Pancreas (tissue), 10 donors: ENCODE measurements at places on chromosomes 16 and 17. TPM values are rescaled to one million over a fixed set of nuclear protein-coding genes. Genes with fewer than 3 reads are reported as not detected.
A peak's percentile ranks its signal among the peaks of the same experiment; 100 is the strongest.

- DNase-seq, result peak; percentile 82
These were observed 593 bp downstream of the GFER start for GRCh38 chr16:1984347-1985225.

DNA sequence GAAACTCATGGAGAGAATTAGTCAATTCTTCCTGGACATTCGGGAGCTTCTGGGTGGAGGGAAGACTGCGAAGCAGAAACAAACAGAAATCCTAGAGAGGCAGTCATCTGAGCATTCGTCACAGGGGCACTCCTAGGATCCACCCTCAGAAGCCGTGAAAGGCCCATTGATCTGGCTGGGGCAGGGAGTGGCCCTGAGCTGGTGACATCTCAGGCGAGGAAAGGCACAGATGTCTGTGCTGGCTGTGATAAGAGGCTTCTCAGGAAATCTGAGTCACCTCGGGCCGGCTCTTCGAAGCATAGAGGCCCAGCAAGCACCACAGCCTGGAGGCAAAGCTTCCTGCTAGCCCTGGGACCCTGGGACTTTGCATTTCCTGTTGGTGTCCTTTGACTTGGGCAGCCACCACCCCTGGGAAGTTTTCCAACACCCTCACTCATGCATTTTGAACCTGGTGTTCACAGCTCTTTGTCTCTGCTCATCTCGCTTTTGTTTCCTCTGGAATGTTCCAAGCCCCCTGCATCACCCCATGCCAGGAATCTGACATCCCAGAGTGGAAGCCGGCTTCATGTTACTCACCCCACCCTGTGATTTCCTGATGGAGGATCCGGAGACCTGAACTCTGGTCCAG, 23.3 kb upstream of the CDRT4 start:
- DNase-seq, result no peak

DNA sequence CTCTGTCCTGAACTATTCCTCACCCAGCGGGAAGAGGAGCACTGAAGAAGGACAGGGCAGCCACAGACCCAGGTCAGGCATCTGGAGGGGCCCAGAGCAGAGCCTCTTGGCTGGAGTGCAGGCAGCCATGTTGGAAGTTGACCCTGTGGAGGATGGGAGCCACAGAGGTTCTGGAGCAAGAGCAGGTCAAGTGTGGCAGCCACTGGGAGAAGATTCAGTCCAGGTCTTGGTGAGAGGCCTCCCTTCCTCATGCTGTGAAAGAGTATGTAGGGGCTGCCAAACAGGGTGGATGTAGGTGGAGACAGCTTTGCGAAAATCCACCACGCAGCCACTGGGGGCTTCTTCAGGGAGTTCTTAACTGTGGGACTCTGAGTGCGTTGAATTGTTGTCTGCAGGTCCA, 590 bp upstream of the CD79B start:
- no peak for DNase-seq

DNA sequence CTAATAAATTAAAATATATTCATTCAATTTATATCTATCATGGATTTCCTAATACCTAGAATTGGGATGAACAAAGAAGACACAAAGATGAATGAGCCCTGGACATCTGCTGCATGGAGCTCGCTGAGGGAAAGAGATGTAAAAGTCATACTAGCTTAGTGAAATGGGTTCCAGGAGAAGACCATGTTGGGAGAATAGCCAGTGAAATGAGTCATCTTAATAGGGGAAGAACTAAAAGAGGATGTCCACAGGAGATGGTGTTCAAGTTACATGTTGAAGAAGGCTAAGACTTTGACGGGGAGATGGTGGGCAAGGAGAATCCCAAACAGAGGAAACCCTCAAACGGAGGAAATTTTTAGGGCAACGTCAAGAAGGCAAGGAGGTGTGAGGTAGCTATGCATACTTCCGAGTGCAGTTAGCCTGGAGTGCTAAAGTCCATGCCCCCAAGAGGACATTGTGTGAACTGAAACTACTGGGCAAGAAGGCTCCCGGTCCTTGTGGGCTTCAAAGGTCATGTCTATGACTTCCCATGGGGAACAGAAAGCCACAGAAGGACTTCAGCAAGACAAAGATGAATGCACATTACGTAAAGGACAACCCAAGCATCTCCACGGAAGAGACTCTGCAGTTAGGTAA, 220.5 kb upstream of the CDH11 start:
- no peak for DNase-seq

GRCh38 chr16:82874672-82875071, 247.9 kb downstream of the CDH13 start:
- DNase-seq, result no peak

- no peak for DNase-seq
These were observed 23.8 kb upstream of the SUPT4H1 start for GRCh38 chr17:58375811-58376210.

The PDF gene
- polyA plus RNA-seq, result 4.6 TPM

The C1QTNF8 gene
- not detected for polyA plus RNA-seq

The FTO gene
- polyA plus RNA-seq, result 7.6 TPM

The ANKFN1 gene
- polyA plus RNA-seq, result 0.08 TPM

The IGF2BP1 gene
- polyA plus RNA-seq, result not detected

The SCN4A gene
- 0.23 TPM for polyA plus RNA-seq

The TNK1 gene
- 13.8 TPM for polyA plus RNA-seq
